NCI-H1417 (cell line): ENCODE measurements at places on chromosomes 1 and 21.

DNA sequence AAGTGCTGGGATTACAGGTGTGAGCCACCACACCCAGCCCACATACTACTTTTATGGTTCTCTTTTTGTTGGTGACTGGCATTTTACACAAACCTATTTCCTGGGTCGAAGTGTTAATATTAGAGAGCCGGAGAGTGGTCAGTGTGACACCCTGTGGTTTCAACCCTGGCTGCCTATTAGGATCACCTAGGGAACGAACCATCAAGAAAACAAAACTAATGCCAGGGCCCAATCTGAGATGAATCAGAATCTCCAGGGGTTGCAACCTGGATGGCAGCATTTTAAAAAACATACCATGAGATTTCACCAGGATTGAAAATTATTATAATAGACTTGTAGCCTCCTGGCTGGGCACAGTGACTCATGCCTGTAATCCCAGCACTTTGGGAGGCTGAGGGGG lies 6.1 kb downstream of the MRPS21 start:
- DNase-seq = no peak

- DNase-seq = peak; percentile 93
Measured at GRCh38 chr1:160083968-160084770, 2.8 kb downstream of the KCNJ9 start.

GRCh38 chr1:98921817-98922216 lies 82.8 kb downstream of the PLPPR5 start:
- no peak for DNase-seq

- DNase-seq = peak; percentile 66
Measured at GRCh38 chr1:22252251-22252650, 109.4 kb upstream of the WNT4 start.

GRCh38 chr1:204406621-204407020 lies 5.0 kb downstream of the PPP1R15B start:
- no peak for DNase-seq

- no peak for DNase-seq
Measured at GRCh38 chr21:26572076-26572701, 897 bp downstream of the CYYR1 start.

DNA sequence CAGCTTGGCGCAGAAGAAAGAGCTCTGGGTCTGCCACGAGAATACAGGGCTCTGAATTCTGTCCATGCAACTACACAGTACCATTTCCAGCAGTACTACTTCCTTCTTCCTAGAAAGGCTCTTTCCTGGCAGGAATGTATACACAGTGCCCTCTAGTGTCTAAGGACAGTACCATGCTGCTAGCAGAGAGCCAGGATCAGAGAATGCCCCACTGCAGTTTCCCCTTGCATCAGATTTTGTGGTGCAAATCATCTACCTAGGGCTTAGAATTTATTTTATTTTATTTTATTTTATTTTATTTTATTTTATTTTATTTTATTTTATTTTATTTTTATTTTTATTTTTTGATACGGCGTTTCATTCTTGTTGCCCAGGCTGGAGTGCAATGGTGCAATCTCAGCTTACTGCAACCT lies 50.8 kb downstream of the PAX7 start:
- DNase-seq = no peak

DNA sequence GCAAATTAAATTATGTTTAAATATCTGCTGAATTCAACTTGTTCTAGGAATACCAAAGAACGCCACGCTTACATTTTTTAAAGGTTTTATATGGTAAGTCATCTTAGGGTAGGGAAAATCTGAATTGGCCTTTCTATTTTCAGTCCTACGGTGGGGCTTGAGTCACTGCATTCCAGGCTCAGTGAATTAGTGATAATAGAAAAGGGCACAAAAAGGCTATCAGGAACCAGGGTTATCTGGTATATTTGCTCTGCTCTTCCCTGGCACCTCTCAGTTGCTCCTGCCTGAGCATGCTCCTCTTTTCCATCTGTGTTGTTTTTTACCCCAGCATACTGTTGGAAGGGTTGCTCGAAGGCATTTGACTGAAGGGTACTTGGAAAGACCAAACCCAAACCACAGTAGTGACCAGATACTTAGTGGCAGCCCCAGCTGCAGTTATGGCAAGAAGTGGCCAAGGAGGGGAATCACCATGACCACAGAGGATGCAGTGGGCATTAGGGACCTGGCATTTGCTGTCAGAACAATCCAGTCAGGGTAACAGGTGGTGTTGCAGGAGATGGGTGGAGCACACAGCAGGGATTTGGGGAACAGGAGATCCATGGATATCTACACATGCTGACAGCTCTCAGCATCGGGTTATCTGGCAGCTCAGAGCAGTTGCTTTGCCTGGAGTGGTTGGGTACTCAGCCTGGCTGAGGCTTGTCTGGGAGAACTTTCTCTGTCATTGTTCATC lies 2.3 kb downstream of the OVAAL start:
- no peak for DNase-seq

DNA sequence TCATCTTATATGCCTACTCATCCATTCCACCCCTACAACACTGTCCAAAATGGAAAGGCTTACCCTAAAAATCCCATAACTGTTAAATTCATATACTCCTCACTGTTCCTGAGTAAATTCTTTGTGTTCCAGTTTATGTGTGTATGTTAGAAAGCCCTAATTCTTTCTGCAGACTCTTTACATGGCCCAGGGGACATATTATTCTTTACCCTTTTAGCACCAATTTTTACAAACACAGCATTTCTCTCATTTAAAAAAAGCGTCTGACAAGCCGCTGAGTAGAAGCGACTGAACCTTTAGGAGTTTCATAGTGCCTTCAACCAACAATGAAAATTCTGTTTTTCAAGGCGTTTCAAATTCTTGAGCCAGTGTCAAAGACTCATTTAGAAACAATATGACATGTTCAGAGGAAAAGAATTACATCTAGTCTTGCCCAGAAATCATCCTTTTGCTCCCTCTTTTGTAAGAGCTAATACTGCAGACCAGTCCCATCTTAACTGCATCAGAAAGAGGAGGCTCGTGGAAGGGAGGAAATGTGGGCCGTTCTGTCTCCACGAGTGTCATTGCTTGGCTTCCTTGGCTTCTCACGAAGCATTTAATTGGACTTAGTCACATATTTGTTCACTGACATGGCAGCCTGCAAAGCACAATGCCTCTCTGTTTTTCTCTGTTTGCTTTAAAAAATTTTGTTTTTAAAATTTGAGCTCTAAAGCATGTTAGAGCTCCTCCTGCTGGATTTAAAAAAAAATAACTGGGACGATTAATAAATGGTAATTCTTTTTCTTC lies 21.3 kb upstream of the C1orf105 start:
- peak; percentile 9 for DNase-seq

DNA sequence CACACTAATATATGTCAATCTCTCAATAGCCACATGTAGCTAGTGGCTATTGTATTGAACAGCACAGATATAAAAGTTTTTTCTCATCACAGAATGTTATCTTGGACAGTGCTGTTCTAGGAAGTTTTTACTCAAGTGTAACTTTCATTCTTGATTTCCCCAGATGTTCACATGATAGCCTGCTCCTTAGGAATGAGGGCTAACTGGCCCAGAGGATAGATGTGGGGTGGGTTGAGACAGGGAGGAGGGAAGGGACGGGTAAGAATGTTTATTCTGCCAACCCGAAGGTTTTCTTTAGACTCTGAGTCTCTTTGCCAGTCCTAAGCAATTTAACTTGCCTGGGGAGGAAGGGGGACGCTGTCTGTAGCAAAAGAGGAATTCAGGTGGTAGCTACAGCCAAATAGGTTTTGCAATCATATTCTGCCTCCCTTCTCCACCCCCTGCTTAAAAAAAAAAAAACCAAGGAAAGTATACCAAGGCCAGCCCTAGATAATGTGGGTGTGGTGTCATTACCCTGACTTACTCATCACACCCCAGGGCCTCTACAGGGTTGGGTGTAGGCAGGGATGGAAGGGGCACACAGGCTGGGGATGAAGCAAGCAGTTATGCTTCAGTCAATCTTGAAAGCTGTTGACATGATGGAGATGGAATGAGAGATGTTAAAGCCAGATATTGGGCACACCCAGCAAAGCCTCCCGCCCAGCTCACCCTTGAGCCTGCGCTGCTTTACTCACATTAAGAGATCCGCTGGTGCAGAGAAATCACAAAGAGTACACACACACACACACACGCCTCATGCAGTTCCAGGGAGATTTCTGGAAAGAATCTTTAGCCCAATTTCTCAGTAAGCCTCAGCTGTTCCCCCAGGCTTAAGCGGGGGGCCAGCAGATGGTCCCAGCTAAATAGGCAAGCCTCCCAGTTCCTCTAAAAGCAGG lies 59.9 kb downstream of the PLXNA2 start:
- DNase-seq = no peak

GRCh38 chr1:1168451-1169411 lies 4.9 kb upstream of the TTLL10 start:
- DNase-seq = no peak

DNA sequence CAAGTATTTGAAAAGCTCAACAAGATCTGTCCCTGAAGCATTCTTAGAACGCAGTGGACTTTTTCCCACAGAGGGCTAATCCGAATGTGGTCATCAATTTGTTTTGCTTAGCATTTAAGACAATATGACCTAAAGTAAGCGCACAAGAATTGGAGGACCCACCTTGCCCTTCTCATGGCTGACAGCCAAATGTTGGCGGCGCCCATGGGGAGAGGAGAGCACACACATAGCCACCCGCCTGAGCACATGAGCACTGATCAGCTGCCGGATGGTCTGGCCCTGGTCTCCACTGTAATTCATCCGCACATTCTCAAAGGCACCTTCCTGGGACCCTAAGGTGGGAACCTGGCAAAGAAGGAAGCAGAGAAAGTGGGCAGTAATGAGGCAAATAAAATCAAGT lies 52.4 kb downstream of the UBR4 start:
- no peak for DNase-seq

DNA sequence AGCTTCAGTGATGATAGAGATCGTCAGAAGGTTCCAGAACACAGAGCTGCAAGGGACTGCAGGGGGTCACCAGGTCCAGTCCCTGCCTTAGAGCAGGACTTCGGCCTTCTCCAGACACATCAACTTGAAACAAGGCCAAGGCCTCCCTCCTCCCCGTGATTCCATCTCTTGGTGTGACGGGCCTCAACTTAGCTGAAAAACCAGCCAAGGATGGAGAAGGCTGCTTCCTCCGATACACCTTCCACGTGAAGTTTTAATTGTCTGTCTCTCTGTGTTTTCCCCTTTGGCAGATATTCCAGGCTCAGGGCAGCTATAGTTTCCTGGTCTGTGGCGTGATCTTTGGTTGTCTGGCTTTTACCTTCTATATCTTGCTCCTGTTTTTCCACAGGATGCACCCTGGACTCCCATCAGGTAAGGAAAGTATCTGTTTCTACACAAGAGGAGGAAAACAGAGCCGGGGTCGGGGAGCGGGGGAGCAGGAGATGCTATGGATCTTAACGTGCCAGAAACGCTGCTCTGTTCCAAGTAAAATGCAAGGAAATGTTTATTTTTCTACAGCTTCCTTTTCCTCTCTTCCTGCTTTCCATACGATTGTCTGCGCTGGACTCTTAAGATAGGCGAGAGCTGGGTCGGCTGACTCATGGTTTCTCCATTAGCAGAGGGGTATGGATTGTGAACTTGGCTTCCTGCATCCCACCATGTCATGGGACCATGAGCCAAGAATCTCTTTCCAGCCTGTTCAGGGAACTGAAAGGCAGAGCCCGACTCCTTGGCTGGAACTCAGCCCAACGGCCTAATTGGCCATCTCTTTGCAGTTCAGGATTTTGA lies 32.8 kb downstream of the ELK4 start:
- DNase-seq = no peak
